Fibroblast of skin of right quadriceps (primary cell): ENCODE measurements at places on chromosomes 2 and 18.

DNA sequence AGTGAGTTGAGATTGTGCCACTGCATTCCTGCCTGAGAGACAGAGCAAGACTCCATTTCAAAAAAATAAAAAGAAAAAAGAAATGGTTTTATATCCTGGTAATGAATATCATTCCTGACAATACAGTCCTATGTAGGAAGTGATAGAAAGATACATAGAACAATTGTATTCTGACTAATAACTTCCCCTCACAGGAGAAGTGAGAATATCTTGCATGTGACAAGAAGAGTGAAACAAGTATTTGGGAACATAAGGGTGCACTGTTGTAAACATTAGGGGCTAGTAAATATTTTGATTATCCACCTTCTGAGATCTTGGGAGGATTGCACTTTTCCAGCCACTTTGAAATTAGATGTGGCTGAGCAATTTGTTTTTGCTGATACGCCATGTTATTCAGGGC, 40.7 kb downstream of the KLHL14 start:
- DNase-seq: no peak

DNA sequence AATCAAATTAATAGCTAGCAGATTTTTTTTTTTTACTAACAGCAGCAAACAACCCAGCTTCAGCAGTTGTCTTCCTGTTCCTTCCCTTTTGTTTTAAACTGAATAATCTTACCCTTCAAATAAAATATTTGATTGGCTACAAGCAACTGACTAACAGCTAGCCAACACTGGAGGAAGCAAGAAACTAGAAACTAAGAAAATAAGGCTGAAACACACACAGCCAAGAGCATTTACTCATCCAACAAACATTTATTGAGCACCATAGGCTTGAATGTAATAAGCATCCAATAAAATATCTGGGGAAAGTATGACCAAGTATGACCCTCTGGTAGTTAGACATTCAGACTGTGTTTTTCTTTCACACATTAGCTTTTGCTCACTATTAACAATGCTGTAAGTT, 189.2 kb downstream of the CD226 start:
- DNase-seq: peak; percentile 59

- peak; percentile 90 for DNase-seq
Measured at GRCh38 chr2:120939595-120940318, 204.1 kb downstream of the GLI2 start.

GRCh38 chr2:84640411-84640810, 124.1 kb downstream of the DNAH6 start:
- DNase-seq: no peak

DNA sequence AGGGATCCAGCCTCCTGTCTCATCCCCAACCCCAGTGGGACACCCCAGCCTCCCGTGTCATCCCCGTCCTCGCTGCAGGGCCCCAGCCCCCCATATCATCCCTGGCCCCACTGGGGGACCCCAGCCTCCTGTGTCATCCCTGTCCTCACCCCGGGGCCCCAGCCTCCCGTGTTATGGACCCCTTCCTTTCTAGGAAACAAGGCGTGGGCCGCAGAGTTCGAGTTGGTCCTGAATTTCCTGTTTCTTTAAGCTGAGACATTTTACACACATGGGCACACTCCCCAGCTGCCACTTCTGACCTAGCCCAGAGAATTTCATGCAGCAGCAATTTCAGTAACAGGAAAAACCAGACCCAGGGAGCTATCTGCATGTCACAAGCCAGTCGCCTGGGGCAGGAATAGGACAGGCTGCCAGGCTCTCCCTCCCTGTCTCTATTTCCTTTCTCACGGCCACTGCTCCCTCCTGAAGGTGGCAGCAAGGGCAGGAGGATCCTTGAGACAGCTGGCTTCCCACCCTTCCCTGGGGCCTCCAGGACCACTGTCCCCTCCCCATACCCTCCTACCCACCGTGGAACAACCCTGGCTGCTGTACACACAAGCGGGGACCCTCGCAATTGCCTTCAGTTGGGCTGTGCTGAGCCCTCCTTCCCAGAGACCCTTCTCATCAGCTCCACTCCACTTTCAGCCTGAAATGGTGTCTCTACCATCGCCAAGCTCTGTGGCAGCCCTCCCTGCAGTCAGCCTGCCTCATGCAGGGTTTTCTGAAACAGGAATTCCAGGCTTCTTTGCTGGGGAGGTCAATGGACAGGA, 141.9 kb upstream of the ID2 start:
- DNase-seq: no peak

DNA sequence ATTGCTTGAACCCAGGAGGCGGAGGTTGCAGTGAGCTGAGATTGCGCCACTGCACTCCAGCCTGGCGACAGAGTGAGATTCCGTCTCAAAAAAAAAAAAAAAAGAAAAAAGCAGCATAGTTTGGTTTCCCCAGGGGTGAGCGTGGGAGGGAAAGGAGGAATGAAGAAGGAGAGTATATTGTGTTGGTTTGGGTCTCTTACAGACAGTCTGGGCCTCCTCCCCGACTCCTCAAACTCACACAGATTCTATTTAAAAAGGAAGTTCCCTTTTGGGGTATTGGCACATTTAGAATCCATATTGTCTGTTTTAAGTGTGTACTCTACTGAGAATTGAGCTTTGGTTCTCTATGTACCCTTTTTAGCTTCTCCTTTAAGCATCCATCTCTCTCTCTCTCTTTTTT, 27.4 kb upstream of the SLC20A1 start:
- DNase-seq: no peak

GRCh38 chr2:200735061-200735460, 76.6 kb upstream of the BZW1 start:
- peak; percentile 24 for DNase-seq

- no peak for DNase-seq
Measured at GRCh38 chr18:33844232-33844631, 266.2 kb downstream of the ASXL3 start.

- no peak for DNase-seq
Measured at GRCh38 chr18:76819411-76820136, 2.8 kb upstream of the ZNF236 start.

DNA sequence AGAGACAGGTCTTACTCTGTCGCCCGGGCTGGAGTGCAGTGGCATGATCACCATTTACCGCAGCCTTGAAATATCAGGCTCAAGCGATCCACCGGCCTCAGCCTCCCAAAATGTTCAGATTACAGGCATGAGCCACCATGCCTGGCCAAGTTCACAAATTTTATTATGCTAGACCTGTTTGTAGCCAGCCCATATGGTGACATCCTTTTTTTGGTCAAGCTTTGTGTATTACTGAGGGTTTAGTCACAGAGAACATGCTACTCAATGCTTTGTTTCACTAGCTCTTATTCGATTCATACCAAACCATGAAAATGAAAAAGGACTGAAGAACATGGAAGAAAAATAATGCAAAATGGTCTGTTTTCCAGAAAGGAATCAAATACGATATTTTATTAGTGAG, 41.4 kb downstream of the DGKD start:
- DNase-seq: no peak

DNA sequence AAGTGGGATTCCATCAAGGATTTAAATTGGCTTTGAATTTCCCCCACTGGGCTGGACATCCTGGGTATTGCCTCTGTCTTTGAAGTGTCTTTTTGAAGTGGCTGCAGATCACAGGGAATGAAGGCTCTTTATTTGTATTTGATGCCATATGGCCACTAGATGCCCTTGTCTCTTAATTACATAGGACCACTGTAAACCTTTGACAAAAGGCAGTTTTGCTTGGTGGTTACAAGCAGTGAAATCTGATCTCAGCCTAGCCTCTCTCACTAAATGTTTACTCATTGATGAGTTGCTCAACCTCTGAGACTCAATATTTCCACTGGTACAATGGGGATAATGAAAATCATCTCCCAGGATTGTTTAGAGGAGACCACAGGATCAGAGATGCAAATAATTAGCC, 102.2 kb downstream of the INSIG2 start:
- no peak for DNase-seq

- peak; percentile 56 for DNase-seq
Measured at GRCh38 chr2:28142386-28142785, 250.3 kb upstream of the FOSL2 start.

DNA sequence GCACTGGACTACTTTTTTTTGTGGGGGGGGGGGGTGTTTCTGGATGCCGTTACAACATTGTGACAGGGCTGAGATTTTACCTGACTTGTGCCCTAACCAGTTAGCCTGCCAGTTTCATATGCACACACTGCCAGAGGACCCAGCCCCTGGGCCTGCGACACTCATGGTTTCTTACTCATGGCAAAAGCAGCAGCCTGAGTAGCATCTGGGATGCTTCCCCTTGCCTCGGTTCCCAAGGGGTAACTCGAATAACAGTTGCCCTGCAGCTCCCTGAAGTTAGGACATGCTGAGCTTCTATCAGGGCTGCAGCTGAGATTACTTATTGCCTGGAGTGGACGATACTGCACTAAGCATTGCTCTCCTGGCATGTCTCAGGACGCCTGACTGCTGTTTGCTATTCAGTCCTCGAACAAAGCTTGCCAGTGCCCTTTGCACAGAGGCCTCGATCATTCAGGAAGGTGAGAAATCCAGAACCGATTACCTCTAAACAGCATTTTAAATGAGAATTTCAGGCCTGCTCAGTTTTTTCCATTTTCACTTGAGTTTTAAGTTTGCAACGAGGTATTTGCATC, 47.9 kb downstream of the TRPM8 start:
- DNase-seq: no peak

DNA sequence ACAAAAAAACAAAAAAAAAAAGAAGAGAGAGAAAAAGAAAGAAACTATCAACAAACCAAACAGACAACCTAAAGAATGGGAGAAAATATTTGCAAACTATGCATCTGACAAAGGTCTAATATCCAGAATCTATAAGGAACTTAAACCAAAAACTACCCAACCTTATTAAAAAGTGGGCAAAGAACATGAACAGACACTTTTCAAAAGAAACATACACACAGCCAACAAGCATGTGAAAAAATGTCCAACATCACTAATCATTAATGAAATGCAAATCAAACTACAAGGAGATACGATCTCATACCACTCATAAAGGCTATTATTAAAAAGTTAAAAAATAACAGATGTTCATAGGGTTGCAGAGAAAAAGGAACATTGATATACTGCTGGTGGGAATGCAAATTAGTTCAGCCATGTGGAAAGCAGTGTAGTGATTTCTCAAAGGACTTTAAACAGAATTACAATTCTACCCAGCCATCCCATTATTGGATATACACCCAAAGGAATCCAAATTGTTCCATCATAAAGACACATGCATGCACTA, 7.2 kb upstream of the POLE4 start:
- DNase-seq: no peak

DNA sequence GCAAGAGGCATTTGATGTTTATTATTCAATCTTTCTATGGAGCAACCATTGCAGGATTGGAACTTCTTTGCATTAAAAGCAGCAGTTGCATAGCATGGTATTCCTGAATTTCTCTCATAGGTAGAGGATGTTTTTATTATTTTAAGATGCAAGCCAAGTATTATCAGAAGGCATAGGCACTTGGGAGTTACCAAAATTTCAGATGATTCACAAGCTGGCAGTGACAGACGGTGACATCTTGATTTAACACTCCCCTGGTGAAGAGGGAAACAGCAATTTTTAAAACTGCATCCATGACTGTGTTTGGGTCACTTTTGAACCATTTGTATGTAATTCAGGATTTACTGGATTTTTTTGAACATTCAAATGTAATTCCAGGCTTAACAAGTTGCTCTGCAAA, 654.3 kb downstream of the SLC4A3 start:
- DNase-seq: no peak

- peak; percentile 62 for DNase-seq
Measured at GRCh38 chr2:84481702-84482101, 22.6 kb upstream of the SUCLG1 start.

DNA sequence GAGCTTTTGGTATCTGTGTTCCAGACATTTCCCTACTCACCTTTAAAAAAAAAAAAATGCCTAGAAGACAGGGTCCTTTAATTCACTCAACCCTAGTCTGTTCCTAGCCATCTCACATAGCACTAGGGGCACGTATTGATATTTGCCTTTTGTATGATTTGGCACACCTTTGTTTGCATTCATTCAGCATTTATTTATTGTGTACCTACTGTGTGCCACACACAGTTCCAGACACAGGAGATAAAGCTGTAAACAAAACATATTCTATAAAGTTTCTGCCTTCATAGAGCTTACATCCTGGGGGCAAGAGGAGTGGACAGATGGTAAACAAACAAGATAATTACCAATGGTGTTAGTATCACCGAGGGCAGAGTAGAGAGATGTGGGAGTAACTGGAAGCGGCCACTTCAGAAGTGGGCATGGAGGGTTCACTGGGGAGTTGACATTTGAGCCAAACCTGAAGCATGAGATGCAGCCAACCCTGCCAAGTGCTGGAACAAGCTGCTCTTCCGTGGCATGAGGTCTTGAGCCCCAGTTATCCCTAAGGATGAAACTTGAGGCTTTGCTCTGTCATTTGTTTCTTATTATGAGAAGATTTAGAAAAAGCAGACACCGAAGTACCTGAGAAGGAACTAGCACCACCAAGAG, 18.2 kb downstream of the MAPRE2 start:
- DNase-seq: no peak

GRCh38 chr2:58914733-58915505, 673.8 kb upstream of the FANCL start:
- no peak for DNase-seq

GRCh38 chr18:22109535-22109934, 59.9 kb upstream of the GATA6 start:
- no peak for DNase-seq

DNA sequence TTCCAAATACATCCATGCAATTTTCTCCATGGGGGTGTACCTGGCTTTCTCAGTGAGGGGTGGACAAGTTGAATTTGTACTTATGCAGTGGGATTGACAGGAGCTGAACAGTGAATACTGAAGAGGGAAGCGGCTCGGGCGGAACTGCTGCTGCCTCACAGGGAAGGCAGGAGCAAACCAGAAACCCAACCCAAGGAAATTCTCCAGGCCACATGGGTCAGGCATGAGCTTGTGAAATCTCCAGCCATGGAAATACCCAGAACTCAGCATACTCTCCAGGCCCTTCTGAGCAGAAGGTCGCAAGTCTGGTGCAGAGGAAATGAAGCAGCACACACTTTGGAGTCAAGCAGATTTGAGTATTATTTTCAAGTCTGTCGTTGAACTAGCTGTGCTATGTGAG, 26.5 kb upstream of the INO80C start:
- DNase-seq: no peak

DNA sequence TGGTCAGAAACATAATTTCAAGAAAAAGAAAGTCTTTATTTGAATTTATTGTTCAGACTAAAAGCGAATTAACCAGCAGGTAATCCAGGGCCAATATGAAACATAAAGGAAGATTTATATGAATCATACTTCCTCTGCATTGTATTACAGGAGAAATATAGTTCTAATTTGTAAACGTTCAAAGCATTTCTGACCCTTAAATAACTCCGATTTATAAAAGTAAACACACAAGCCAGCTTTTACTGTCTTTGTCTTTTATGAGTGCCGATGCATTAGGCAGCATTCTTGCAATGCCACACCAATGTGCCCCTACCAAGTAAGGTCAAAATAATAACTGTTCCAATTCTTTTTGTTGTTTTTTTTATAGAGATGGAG, 118.8 kb upstream of the RBBP8 start:
- no peak for DNase-seq
